ENCODE measurements at places on chromosomes 4 and X.

- DNase-seq = no peak
Measured at GRCh38 chr4:41485041-41485440, 52.9 kb upstream of the LIMCH1 start.

- no peak for DNase-seq
Measured at GRCh38 chr4:120293341-120293740, 226.7 kb upstream of the MAD2L1 start.

- no peak for DNase-seq
Measured at GRCh38 chr4:25437926-25438325, 60.9 kb downstream of the ANAPC4 start.

- DNase-seq = no peak
Measured at GRCh38 chr4:2930758-2931511, 32.3 kb downstream of the NOP14 start.

DNA sequence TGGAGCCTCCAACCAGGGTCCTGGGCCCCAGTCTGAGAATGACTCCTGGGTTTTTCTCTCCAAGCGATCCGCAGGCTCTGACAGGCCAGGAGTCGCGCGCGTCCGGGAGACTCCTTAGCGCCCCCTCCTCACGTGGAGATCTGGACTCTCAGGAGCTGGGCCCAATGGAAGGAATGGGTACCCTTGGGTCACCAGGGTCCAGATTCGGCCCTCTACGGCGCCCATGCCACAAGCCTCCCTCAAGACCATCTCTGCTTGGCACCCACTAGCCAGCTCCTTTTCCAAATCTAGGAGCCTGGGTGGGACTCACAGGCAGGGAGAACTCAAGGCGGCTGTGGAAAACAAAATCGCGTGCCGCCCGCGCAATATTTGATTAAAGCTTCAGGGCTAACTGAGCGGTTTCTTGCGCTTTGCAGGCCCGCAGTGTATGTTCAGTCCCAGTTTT lies 7.1 kb downstream of the HAND2 start:
- no peak for DNase-seq

- DNase-seq = peak; percentile 82
Measured at GRCh38 chr4:153514001-153514526, 47.9 kb downstream of the TMEM131L start.

- peak; percentile 2 for DNase-seq
Measured at GRCh38 chrX:107448998-107449835, at the start of gene FRMPD3. Gene FRMPD3, plus strand, starts transcription at chrX:107449652. Its CDS starts 76,937 bp downstream, at chrX:107526589.

GRCh38 chrX:39777623-39778025 lies 320.1 kb downstream of the BCOR start:
- no peak for DNase-seq

DNA sequence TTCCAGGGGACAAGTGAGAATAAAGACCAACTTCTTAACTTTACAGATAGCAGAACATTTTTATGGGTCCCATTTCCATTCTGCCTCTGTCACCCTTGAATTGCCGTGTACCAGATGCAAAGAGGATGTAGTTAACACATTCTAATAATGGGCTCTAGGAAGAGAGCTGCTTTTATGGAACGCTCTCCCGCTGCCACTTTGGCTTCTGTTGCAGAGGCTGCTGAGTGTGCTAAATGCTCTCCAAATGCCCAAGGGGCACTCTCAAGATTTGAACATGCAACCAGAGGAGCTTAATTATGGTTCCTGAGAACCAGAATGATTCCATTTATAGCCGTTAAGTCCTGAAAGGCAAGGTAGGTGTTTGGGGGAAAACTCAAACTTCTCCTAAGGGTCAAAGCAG lies 28.1 kb upstream of the GPC3 start:
- no peak for DNase-seq

GRCh38 chrX:17655211-17656034 lies 81.9 kb upstream of the SCML1 start:
- no peak for DNase-seq

- no peak for DNase-seq
Measured at GRCh38 chr4:150096625-150097024, 18.4 kb downstream of the DCLK2 start.

- no peak for DNase-seq
Measured at GRCh38 chr4:44165938-44166337, 282.7 kb downstream of the KCTD8 start.

GRCh38 chr4:130820448-130820847 lies 1724.5 kb downstream of the C4orf33 start:
- DNase-seq = no peak

DNA sequence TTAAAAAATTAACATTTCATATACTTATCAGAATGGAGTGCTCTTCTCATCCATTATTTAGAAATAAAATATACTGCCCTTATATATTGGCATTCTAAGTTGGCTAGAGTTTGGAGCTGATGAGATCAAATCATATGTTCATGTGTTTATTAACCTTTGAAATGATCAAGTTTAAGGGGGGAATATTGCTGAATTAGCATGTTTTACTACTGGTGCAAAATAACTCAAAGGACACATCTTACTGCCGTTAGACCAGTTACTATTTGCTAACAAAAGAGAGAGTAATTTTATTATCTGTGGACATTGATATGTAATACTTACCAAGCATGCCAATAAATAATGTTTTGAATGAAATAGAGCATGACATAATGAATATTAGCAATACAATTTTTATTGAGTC lies 901.0 kb downstream of the CCSER1 start:
- DNase-seq = no peak

DNA sequence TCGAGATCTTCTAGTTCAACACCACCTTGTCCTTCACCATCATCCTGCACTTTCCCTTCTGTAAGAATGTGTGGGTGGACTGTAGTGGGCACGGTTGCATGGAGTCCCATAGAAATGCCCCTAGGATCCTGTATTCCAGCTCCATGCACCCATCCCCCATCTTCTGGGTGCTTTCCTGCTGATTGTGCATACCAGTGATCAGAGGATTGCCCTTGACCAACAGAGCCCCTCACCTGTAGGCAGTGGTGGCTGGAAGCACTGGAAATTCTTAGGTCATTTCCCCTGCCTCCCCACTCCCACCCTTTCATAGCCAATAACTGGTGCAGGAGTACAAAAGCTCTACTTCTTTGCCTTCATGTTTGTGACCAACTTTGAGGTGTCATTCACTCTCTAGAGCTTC lies 213.4 kb upstream of the ARSJ start:
- no peak for DNase-seq

DNA sequence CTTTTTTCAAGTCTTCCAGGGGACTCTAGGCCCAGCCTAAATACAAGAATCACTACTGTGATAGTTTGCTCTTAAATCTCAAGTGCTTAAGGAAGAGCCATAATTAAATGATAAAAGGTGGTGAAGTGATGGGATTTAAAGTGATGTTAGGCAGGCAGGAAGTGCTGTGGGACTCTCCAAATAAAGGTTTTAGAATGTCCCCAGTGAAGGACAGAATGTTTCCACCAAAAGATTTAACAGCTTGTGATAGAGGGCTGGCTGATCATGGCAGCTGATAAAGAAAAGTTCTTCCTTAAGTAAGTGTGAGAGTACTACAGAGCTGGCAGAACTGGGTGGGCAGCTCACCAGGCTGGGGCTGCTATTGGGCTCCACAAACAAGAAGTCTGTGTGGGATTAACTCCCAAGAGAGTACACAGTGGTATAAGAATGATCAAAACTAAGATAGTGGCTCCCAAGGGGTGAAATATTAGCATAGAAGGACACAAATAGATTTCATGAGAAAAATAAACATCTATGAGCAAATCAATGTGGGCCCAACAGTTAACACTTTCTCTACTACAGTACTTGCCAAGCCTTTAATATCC lies 637.2 kb upstream of the CPEB2 start:
- no peak for DNase-seq

DNA sequence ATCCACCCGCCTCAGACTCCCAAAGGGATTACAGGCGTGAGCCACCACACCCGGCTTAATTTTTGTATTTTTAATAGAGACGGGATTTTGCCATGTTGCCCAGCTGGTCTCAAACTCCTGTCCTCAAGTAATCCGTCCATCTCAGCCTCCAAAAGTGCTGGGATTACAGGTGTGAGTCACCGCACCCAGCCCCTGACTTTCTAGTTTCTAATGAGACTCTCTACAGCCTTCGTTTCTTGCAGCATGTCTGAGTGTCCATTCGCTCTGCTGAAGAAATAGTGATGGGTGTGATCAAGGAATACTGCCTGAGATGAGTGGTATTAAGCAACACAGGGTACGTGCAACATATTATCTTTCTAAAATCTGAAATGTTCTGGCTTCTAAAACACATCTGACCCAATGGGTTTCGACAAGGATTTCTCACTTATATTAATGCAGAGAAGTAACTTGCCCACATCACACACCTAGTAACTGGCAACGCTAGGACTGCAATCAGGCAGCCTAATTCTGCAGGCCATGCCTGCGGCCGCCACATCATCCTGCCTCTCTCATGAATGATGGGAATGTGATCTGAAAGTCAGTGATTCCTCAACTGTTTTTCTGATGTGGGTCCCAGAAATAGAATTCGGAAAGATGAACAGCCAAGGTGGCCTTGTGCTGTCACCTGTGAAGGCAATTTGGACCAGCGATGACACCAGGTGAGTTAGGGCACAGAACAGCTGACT lies 74.3 kb downstream of the RBM47 start:
- DNase-seq = no peak

DNA sequence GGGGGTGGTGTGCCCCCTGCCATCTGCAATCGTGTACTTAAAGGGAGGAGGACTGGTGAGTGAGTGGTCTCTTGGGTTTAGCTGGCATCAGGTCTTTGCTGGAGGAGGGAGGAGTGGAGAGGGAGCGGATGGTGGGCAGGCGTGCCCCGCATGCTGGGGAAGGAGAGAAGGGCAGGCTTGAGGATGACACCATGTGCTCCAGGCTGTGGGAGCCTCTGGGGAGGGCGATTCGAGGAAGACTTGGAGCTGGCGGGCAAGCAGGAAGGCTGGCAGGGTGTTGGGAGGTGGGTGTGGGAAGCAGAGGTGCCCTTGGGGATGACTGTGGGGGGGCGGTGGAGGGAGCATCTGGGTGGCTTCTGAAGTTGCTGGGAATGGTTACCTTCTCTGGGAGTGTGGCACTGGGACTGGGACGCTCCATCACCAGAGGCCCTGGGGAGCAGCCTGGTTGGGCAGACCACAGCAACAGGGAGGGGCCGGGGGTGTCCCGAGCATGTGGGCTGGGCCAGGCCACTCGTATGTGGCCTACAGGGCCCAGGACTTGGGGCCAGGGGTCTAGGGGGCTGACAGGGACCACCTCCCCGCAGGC lies 30.8 kb upstream of the AFAP1 start:
- DNase-seq = no peak

DNA sequence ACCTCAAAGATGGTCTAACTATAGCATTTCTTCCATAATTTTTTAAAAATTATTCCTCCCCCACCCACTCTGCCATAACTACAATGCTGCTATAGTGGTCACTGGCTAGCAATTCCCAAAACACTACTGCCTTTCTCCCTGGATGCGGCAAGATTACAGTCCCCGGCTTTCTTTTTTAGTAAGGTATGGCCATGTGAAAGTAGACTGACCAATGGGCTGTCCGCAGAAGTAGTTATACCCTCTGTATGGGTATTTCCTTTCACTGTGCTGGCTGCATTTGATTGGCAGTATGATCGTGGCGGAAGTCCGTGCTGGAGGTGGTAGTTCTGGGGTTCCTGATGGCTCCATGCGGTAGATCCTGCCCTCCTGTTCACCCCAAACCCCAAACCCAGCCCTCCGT lies 166.0 kb downstream of the FBXO8 start:
- DNase-seq = no peak

DNA sequence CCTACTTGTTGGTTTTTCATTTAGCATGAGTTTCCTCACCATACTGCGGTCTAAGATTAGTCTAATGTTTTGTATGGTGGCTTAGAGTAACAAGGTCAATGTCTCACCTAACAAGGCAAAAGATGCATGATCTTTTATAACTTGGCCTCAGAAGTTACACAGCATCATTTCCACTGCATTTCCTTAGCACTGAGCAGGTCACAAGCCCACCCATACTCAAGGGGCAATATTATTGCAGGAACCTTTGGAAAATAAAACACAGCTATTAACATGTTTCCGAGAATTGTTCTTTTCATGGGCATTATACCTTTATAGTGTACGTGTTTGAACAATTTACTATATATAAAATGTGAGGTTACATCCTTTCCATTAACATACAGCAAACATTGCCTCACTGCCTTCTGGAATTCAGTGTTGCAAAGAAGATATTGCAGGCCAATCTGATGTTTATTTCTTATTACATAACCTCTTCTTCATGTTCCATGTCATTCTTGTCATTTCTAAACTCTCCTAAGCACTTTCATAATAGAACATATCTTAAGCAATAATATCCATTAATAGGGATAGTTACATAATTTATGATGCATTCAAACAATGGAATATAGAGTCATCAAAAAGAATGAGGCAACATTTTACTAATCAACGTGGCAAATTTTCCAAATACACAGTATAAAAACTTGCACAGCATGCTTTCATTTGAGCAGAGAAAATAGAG lies 153.8 kb downstream of the AREG start:
- no peak for DNase-seq

- no peak for DNase-seq
Measured at GRCh38 chrX:153800177-153800722, 5.8 kb downstream of the SSR4 start.

DNA sequence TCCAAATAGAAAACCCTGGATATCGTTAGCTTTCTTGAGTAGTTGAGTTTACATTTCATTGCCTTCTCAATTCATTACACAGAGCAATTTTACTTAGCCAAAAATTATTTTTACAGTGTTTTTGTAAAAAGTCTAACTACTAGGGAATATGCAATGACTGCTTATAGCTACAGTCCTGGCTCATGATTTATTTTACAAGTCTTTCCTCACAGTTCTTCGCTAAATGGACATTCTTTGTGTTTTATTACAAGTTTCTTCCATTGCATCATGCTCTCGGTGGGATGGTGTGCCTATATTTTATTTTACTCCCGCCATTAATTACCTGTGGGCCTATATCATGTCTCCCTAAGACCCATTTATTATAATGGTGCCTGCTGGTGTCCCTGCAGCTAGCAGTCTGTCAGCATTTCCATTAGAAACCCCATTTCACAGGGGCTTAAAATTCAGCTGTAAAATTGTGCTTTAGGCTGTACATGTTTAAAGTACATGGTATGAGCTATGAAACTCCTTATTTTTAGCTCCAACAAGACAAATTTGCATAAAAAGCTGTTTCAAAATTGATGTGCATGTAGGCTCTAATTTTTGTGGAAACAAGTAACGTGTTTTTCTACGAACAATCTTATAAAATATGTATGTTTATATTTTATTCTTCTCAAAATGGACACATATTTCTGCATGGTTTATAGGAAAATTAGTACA lies 227.4 kb downstream of the SLC7A11 start:
- DNase-seq = no peak

- no peak for DNase-seq
Measured at GRCh38 chr4:2731907-2732317, 24.2 kb downstream of the TNIP2 start.

GRCh38 chrX:136261321-136261720 lies 10.1 kb upstream of the MAP7D3 start:
- DNase-seq = no peak

GRCh38 chr4:152892974-152893373 lies 43.1 kb upstream of the FHDC1 start:
- no peak for DNase-seq

DNA sequence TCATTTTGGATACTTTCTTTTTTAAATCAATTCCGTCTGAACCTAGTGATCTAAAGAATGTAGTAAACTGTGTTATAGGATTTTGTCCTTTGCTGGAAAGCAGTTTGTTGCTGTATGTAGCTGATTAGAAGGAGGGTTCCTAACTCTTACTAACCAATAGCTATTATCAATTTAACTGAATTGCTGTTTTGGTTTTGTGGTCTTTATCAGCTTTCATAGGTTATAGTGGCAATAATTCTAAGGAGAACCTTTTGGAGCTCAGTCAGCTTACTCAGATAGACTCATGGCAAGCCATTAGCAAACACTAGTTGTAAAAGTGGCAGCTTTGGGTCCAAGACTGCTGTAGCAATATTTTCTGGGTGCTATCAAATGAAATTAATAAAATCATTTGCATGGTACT lies 29.6 kb downstream of the SH3BGRL start:
- DNase-seq = no peak

All from EL (cell line).